ENCODE measurements at places on chromosomes 4 and X. TPM values are rescaled to one million over a fixed set of nuclear protein-coding genes. Genes with fewer than 3 reads are reported as not detected.

GRCh38 chr4:138693526-138693925, 322.1 kb upstream of the NOCT start:
- no peak overlapping the region for H3K27ac ChIP-seq
- H3K36me3 ChIP-seq, result no peaks in the 10 kb centered on the region
- H3K4me3 ChIP-seq, result no peak overlapping the region
- no peaks in the 10 kb centered on the region for H3K27me3 ChIP-seq
- no peak for DNase-seq
- H3K4me1 ChIP-seq, result peaks cover 27% of the 10 kb centered on the region

- no peak overlapping the region for H3K4me3 ChIP-seq
- no peak for DNase-seq
- H3K27ac ChIP-seq, result peak overlapping the region; percentile 15
- peaks cover 4% of the 10 kb centered on the region for H3K36me3 ChIP-seq
- H3K4me1 ChIP-seq, result peaks cover 32% of the 10 kb centered on the region
- no peaks in the 10 kb centered on the region for H3K27me3 ChIP-seq
These were observed 25.5 kb upstream of the CBLL2 start for GRCh38 chrX:22247169-22247568.

- H3K4me3 ChIP-seq, result no peak overlapping the region
- H3K27ac ChIP-seq, result no peak overlapping the region
- no peaks in the 10 kb centered on the region for H3K27me3 ChIP-seq
- no peaks in the 10 kb centered on the region for H3K4me1 ChIP-seq
- no peak for DNase-seq
- H3K36me3 ChIP-seq, result no peaks in the 10 kb centered on the region
These were observed 119.1 kb downstream of the TSPAN5 start for GRCh38 chr4:98539299-98539698.

DNA sequence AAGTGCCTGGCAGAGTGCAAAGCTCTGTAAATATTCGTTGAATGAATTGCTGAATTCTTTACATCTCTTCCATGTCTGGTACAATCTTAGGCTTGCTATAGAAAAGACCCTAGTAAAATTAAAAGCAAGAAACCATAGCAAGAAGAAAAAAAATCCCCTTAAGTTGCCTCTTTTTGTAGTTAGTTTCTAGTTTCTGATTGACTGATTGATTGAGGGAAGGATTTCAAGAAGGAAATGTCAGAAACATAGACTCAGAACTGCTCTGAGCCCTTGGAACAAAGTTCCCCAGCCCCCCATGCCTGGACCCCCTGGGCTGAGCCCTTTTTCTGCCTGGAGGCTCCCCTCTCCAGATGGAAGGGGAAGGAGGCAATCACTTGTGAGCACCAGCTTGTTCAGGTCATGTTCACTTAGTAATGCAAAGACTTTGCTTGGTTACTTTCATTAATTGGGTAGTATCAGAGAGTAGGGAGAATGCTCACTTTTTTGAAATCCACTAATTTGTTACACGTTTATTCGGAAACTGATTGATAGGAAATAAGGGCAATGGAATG, 35.6 kb downstream of the DAPP1 start:
- H3K27ac ChIP-seq, result no peak overlapping the region
- H3K27me3 ChIP-seq, result no peaks in the 10 kb centered on the region
- no peak overlapping the region for H3K4me3 ChIP-seq
- H3K36me3 ChIP-seq, result no peaks in the 10 kb centered on the region

BRS3 gene
- total RNA-seq, result not detected

GRCh38 chr4:53307819-53308780, 57.8 kb downstream of the SCFD2 start:
- H3K4me1 ChIP-seq, result no peaks in the 10 kb centered on the region
- no peak overlapping the region for H3K27ac ChIP-seq
- H3K27me3 ChIP-seq, result no peaks in the 10 kb centered on the region
- H3K4me3 ChIP-seq, result no peak overlapping the region
- H3K36me3 ChIP-seq, result peaks cover 12% of the 10 kb centered on the region

NIPAL1 gene
- total RNA-seq, result 13.3 TPM
